Activated T-helper 2 cell treated with anti-CD3 and anti-CD28 coated beads, Interferon-gamma antibody, Interleukin-2, Interleukin-4, amounts not matched to agents 10 μg/mL and 5 μg/mL and 100 μg/mL, durations not matched to agents 14 hours and 24 hours and 36 hours (primary cell): ENCODE measurements at places on chromosomes 13 and 19. TPM values are rescaled to one million over a fixed set of nuclear protein-coding genes. Genes with fewer than 3 reads are reported as not detected.

DNA sequence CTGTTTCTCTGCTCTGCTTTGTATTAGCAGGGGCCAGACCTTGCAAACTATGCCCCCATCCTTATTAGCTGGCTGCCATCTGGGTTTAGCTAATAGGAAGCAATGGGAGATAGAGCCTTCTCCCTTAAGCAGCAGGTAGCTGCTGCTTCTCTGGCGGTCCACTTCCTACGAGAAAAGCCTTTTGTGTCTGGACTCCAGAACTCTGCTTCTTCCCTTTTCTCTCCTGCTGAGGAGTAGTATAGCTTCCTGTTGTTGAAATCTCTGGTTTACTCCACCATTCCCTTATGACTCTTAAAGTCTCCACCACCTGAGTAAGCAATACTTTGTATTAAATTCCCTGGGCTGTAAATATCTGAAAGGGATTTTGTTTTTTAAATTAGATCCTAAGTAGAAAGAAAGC lies 147.1 kb downstream of the DNAJC15 start:
- no peak for DNase-seq

DNA sequence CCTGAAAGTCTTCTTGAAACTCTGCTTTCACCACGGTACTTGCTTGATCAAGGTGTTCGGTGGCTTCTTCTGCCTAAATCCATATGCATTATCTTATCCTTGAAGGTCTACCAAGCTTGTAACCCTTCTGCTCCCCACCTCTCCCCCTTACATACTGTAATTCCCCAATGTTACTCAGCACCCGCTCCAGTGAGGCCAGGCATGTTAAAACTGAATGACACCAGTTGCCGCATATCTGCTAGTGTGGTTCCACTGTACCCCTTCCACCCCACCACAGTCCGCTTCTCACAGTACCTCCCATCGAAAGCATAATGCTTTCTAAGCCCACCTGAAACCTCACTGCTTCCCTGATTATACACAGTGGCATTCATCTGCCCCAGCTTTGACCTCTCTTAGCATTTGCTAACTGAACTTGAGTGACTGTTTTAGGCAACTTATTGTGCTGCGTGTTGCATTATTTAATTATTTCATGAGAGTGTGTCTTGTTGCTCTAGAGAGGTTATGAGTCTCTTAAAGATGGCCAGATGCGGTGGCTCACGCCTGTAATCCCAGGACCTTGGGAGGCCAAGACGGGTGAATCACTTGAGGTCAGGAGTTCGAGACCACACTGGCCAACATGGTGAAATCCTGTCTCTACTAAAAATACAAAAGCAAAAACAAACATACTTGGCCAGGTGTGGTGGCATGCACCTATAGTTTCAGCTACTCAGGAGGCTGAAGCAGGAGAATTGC lies 87.6 kb upstream of the MBNL2 start:
- no peak for DNase-seq

TUBGCP3 gene
- total RNA-seq: 63.0 and 66.4 TPM in 2 replicates

GRCh38 chr13:41241626-41242025 lies 21.8 kb downstream of the MTRF1 start:
- DNase-seq: no peak

GRCh38 chr13:47904891-47905290 lies 96.2 kb downstream of the SUCLA2 start:
- DNase-seq: no peak

DNA sequence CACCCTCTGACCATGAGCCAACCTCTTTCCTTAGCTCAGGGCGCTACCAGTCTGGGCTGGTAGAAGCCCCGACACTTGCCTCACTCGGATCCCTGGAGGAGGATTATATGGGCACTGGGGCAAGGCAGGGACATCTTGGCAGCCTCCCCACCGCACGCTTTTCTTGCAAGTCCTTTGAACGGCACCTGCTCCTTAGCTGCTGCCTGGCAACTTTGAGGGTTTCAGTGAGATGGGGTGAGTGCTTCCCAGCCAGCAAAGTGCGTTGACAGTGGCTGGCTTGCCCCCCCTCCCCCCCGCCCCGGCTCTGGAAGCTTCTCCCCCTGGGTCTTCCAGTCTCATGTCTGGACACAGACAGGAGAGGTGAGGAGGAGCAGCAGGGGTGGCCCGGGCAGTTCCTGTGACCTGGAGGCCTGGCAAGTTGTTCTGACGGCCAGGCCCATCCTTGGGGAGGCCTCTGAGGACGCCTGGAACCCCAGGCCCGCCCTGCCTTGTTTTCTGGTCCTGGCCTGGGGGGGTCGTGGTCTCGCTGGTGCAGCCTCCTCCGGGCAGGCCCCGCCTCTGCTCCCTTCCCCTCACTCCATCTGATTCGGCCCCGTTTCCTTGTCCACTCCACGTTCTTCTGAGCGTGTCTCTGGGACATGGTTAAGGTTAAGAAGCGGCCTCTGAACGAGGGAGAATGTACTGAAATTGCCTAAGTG lies 75.2 kb downstream of the ATP11A start:
- DNase-seq: no peak

- no peak for DNase-seq
Measured at GRCh38 chr19:22607653-22608430, 26.3 kb upstream of the ZNF492 start.

FGF9 gene
- total RNA-seq: 0.39 and 0.60 TPM in 2 replicates

GRCh38 chr13:31625115-31625514 lies 114.2 kb upstream of the RXFP2 start:
- no peak for DNase-seq

- DNase-seq: no peak
Measured at GRCh38 chr13:84973661-84974060, 825.6 kb downstream of the SLITRK6 start.

GRCh38 chr13:64471916-64472315 lies 2758.2 kb downstream of the PCDH9 start:
- DNase-seq: no peak

DNA sequence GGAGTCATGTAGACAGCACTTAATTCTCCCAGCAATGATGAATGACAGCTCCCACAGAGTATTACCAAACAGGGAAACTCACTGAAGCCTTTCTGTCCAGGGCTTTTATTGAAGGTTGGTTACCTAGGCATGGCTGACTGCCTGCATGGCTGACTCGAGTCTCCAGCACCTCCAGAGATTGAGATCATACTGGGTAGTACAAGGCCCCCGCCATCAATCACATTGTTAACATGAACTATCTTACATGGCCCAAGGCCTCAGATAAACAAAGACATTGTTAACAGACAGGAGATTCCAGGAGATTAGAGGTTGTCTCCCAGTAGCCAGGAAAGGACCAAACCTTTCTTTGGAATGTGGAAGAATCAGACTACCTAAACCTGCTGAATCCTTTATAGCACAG lies 128.3 kb upstream of the LSM14A start:
- no peak for DNase-seq

DNA sequence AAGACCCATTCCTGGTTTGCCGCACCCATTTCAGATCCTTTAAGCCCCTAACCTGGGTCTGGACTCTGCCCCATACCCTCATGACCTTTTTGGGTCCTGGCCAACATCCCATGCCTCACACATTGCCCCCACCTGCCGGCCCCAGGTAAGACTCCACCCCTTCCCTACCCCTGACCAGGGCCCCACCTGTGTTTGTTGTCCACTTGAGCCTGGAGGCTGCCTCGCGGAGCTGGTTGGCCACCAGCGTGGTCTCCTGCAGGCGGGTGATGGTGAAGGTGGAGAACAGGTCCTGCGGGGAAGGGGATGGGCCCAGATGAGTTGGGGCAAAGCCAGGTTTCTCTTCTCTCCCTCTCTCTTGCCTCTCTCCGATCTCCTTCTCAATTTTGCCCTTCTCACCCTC lies 19.5 kb downstream of the MAN2B1 start:
- DNase-seq: no peak

DNA sequence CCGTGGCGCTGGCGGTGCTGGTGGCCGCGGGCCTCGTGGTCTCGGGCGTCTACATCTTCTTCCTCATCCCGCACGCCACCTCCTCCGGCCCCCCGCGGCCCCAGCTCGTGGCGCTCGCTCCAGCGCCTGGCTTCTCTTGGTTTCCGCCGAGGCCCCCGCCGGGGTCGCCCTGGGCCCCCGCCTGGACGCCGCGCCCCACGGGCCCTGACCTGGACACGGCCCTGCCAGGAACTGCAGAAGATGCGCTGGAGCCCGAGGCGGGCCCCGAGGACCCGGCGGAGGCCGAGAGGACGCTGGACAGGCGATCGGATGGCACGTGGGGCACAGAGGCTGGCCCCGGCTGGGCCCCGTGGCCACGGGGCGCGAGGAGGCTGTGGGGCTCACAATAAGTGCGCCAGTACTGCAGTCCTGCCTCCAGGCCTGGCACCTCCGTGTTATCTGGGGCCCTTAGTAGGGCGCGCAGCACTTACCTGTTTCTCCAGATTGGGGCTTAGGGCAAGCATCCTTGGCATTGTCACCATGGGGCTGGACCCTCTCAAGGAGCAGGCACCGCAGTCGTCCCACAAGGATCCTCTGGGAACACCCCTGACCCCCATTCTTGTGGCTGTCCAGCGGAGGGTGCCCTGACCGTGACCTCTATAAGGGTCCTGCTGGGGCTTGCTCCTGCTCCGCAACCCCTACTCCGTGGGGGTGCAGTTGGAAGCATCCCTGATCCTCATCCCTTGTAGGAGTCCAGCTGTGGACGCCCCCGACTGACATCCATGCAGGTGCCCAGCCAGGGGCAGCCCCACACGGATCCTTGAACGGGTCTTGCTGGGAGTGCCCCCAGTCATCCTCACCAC lies 1.5 kb downstream of the RNF225 start:
- no peak for DNase-seq

- DNase-seq: peak; percentile 77
Measured at GRCh38 chr19:42450314-42450934, 7.7 kb upstream of the CXCL17 start.

KCNK6 gene
- total RNA-seq: 27.3 TPM in 2 replicates

FIZ1 gene
- total RNA-seq: 18.2 and 18.9 TPM in 2 replicates

- DNase-seq: no peak
Measured at GRCh38 chr19:29255006-29255405, 42.1 kb upstream of the UQCRFS1 start.

CCDC169 gene
- 0.23 and 0.46 TPM in 2 replicates for total RNA-seq

ARHGAP35 gene
- 25.5 and 28.5 TPM in 2 replicates for total RNA-seq

NFIC gene
- 16.5 and 17.3 TPM in 2 replicates for total RNA-seq

DNA sequence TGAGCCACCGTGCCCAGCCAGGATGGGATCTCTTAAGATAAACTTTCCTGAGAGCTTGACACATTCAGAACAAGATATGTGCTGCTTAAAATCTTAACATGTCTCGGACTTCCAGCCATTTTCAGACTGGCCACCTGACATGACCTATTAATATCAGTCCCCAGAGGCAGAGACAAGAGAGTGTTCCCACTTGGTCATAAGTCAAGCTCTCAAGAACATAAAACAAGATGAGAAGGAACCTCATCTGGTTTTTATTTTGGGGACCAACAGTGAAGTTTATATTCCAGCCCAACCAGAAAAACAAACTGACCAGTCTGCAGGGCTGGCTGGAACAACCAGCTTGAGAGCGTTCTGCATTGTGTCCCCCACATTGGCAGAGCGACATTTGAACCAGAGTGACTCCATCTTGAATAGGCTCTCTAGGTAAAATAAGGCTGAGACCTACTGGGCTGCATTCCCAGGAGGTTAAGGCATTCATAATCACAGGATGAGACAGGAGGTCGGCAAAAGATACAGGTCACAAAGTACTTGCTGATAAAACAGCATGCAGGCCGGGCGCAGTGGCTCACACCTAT lies 21.8 kb upstream of the PLEKHF1 start:
- DNase-seq: no peak

DNA sequence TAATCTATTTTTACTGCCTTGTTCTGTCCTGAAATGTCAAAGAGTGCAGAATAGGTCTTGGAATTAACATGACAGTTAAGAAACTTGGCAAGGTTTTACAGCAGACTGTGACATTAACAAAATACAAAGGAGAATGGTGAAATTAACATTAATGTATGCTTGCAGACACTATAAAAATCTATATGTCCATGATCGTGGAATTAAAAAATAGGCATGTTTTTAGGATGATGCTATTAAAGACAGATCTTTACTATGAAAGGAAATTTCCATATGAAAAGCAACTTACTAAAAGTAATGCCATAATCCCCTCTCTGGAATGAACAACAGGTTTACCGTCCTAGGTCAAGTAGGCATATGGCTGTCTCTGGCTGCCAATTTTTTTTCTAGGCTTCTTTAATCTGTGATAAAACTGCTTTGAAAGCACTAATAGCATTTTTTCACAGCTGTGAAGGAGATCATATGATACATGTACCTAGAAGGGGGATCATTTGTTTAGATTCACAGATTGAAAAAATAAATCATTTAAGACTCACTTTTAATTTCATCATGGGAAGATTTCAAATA lies 291.5 kb downstream of the ZNF536 start:
- DNase-seq: no peak

- DNase-seq: no peak
Measured at GRCh38 chr13:90742381-90742780, 605.1 kb upstream of the MIR17HG start.

CLDND2 gene
- 13.8 and 14.9 TPM in 2 replicates for total RNA-seq

DNA sequence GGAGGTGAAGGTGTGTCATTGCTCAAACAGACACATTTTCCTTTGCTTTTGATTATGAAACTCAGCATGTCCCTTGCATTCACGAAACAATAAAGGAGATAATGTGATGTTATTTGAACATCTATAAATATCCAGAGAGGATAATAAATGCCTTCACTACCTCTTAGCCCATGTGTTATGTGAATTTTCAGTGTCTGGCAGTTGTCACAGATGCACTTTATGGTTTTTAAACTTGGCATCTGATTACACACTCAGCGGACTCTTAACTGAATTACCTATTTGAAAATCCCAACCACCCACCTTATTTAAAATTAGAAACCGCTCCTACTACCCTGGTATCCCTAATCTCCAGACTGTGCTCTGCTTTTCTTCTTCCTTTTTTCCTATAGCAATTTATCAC lies 254.2 kb downstream of the COG6 start:
- DNase-seq: no peak

DNA sequence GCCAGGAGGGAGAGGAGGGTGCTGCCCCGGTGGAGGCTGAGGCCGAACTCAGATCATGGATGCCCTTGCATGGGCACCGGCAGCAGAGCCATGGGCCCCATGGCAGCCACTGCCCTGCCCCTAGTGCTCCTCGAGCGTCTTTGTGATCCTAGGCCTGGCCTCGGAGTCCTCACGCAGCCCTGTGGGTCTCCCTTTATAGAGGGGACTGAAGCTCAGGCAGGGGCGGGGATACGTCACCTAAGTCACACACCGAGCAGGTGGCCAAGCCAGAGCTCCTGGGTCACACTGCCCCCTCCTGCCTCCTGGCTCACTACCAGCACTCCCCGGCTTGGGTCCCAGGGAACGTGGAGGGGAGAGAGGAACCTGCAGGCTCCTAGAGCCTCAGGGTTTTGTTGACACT lies 28.7 kb downstream of the DHX34 start:
- no peak for DNase-seq
